ENCODE measurements at places on chromosomes 6 and 20.

GRCh38 chr20:23153696-23154341 lies 67.7 kb upstream of the CD93 start:
- DNase-seq: no peak

- no peak for DNase-seq
Measured at GRCh38 chr6:26554447-26554696, 16.2 kb downstream of the HMGN4 start.

DNA sequence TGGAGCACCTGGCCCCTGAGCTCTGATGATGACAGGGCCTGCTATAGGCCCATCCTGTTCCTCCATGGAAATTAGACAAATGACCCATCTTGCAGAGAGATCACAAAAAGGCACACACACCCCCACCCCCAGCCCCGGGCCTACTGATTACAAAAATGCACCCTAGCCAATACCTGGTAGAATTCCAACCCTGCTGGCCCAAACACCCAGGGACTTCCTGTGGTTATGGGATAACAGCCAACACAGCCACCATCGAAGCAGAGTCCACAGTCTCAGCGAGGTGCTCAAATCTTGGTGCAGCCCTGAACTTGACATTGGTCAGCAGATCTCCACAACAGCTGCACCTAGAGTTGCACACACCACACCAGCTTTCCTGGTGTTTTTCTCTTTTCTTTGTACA lies 17.0 kb downstream of the NCR2 start:
- no peak for DNase-seq

DNA sequence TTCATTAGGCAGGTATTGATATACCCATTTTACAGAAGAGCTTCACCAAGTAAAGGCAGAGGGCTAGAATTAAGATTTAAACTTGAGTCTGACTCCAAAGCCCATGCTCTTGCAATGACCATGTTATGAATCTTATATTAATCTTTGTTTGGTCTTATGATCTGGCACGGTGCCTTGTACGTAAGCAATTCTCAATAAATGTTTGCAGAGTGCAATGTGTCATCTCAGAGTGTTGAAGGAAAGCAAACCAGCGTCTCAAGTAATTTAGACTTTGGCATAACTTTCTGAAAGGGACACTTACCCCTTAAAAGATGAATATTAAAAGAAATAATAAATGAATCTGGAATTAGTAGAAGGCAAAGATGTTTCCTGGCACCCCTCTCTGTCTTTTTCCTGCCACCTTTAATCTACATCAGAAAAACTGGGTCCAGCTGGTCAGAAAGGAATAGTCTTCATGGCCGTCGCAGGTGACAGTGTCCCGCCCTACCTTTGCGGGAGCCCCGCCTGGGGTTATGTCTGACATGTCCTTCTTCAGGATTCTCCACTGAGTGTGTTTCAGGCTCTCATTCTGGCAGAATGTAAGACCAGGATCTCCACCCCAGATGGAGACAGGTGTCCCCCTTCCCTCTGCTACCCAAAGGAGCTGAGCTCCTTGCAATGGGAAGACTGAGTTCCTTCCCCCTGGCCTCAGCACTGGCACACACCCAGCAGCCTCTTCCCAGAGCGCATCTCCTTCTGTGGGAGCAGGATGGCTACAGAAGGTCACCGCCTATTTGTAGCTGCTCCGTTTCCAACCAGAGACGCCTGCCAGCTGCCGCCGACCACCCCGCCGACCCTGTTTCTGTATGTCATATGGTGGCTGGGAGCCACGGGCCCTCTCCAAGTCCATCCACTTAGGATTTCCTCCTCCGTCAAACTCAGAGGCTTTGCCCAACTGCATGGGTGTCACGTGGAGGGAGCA lies 266.3 kb upstream of the ECI2 start:
- DNase-seq: no peak

- no peak for DNase-seq
Measured at GRCh38 chr6:106460481-106460880, 100.0 kb downstream of the CRYBG1 start.

DNA sequence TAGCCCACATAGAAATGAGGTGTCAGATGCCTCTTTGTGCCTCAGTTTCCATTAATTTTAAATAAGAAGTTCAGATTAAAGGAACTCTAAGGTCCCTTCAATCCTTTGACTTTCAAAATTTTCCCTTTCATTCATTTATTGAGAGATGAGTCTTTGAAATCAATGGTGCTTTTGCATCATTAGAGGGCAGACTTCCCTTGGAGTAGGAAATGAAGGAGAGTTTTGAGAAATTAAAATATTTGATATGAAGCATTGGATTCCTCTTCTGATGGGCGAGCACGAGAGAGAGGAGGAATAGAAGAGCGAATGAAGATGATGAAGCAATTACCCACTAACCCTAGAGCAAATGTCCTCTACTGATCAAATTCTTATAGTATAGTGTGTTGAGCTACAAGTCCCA lies 105.7 kb downstream of the EDN1 start:
- DNase-seq: no peak

GRCh38 chr20:61599541-61599992 lies 347.5 kb downstream of the CDH4 start:
- DNase-seq: no peak

DNA sequence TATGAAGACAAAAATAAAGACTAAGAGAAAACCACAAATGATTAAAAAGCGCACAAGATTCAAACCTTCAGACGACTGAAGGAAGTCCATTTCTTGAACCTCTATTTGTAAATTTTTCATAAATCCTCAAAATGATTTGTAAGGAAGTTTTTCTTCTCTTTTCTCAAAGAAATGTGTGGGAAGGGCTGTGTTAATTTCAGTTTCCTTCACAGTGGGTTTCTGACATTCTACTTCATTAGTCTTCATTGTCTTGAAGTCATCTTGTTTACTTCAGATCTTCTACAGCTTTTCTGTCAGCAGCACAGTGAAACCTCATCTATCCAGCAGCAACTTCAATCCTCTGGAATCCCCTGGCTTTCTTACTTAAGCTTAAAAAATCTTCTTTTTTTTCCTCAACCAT lies 87.6 kb upstream of the MYLIP start:
- DNase-seq: no peak

- no peak for DNase-seq
Measured at GRCh38 chr20:36010076-36010475, 41.7 kb downstream of the CNBD2 start.

DNA sequence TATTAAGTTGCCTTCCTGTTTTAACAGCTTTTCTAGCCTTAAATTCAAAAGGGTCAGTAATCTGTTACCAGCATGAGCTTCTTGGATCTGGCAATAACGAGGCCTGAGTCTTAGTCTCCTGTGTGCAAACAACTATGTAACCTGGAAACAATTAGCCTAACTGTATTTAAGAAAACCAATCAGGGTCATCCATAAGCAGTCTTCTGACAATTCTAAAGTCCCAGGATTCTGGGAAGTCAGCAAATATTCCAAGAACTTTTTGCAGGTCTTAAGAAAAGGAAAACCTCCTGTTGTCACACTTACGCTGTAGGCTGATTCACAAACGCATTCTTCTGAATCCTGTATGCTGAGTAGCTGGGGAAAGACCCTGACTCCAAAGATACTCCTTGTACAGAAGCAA lies 90.4 kb downstream of the COL12A1 start:
- no peak for DNase-seq

DNA sequence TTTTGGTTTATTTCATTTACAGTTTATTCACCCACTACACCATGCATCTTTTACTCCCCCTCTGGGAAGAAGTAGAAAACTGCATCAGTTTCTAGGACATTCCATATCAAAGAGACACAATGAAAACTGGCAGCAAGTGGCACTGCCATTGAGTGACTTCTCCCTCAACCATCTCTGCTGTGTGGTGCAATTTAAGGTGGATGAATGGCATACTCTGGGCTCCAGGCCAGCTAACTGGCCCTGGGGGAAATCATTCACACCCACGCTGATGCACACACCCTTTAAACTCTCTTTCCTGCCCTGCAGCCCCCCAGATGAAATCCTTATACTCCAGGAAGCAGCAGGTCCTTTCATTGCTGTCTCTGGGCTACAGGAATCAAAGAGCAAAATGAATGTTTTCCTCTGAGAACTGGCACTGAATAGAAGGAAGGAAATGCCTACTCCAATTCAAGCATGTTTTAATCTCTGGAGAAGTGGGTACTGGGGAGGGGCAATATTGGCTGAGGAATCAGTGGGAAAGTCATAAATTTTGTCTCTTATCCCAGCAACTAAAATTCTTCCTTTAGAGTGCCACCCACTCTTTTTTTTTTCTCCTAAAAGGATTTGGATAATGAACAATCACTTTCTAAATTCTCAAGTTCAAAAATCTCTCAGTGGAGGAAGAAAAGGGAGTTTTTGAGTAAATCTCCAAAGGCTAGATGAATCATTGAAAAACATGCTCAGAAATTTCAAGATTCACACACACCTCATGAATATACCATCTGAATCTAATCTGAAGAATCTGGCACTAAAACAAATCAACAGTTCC lies 16.9 kb upstream of the RFPL4B start:
- no peak for DNase-seq

- DNase-seq: no peak
Measured at GRCh38 chr20:19407736-19408135, 195.3 kb downstream of the SLC24A3 start.

DNA sequence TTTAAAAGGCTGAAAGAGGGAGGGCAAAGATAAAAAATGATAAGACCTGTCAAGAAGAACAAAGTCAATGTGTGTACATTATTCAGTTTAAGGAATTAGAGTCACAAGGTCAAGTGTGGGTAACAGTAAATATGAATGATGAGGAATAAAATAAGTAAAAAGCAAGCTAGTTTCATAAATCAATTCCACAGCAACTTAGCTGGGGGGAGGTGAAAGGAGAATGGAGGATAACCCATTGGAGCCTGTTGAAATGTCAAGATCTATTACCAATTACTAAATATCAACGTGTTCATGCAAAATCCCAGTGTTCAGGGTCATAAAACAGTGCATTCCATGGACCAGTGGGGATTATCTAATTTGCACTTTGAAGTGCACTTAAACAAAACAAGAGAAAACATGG lies 242.9 kb downstream of the TBX18 start:
- DNase-seq: no peak

All from erythroblast (primary cell).